ENCODE measurements at places on chromosomes 3 and 15. TPM values are rescaled to one million over a fixed set of nuclear protein-coding genes. Genes with fewer than 3 reads are reported as not detected.

DNA sequence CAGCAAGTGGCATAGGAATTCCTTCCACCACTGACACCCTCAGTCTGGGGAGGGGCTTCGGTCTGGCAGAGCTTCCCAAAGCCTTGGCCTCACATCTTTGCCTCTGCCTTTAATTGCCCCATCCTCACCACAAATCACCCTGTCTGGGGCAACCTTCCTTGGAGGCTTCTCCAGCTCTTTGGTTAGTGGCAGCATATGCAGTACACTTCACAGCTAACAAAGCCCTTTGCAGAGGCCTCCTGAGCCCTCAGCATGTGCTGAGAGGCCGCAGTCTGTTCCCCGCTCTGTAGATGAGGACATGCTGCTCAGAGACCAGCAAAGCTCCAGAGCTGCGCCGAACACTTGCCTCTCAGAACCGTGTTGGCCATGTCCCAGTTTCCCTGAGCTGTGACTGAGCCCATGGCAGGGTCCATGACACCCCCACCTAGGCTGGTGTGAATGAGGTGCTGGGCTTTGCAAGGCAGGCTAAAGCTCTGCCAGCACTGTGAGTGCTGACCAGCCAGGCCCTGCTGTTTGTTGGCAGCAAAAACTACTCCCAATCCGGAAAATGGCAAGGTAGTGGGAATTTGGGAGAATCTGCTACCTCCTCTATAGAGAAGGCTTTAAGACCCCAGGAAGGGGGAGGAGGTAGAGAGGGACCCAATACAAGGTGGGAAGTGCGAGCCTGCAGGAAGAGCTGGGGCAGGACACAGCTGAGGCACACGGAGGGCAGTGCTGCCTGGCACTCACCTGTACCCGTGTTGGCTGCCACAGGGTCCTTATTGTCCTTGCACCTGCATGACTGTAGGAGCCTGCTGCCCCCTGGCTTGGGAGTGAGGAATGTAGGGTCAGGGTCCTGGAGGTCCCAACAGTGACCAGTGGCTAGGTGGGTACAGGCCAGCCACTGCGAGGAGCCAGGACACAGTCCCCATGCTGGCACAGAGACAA, 8.4 kb upstream of the KLF15 start:
- H3K4me3 ChIP-seq = no peak overlapping the region
- no peaks in the 10 kb centered on the region for H3K4me1 ChIP-seq
- no peak for DNase-seq
- H3K36me3 ChIP-seq = no peaks in the 10 kb centered on the region
- H3K27ac ChIP-seq = no peak overlapping the region
- no peaks in the 10 kb centered on the region for H3K27me3 ChIP-seq

GRCh38 chr3:78174821-78175220, 1134.9 kb downstream of the ROBO2 start:
- DNase-seq = no peak
- H3K36me3 ChIP-seq = no peaks in the 10 kb centered on the region
- no peak overlapping the region for H3K27ac ChIP-seq

GRCh38 chr3:107025961-107026360, 351.3 kb upstream of the CCDC54 start:
- no peaks in the 10 kb centered on the region for H3K27me3 ChIP-seq
- H3K4me3 ChIP-seq = no peak overlapping the region
- DNase-seq = no peak
- H3K36me3 ChIP-seq = no peaks in the 10 kb centered on the region

- no peak for DNase-seq
- H3K27ac ChIP-seq = no peak overlapping the region
- no peaks in the 10 kb centered on the region for H3K4me1 ChIP-seq
- H3K36me3 ChIP-seq = no peaks in the 10 kb centered on the region
- no peaks in the 10 kb centered on the region for H3K27me3 ChIP-seq
Observed at GRCh38 chr3:167051421-167051820, 328.7 kb downstream of the ZBBX start.

- no peaks in the 10 kb centered on the region for H3K27me3 ChIP-seq
- no peak for DNase-seq
- H3K4me1 ChIP-seq = no peaks in the 10 kb centered on the region
- no peak overlapping the region for H3K27ac ChIP-seq
Observed at GRCh38 chr3:173653781-173654180, 256.2 kb downstream of the NLGN1 start.

GRCh38 chr3:135779590-135780235, 185.8 kb upstream of the PPP2R3A start:
- no peak for DNase-seq
- no peak overlapping the region for H3K4me3 ChIP-seq
- H3K27ac ChIP-seq = no peak overlapping the region
- H3K36me3 ChIP-seq = no peaks in the 10 kb centered on the region

DNA sequence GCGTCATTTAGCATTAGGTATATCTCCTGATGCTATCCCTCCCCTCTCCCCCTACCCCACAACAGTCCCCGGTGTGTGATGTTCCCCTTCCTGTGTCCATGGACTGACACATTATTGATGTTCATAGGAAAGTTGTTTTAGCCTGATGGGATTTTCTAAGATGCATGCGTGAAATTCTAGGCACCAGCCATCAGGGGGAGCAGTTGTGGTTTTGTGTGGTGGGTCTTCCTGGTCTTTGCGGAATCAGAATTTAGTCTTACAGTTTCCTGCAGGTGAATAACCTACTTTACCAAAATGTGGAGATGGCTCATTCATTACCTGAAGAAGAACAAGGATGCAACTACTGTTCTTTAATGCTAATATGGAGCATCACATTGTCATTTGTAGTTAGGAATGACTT, 455.0 kb upstream of the THBS1 start:
- peaks cover 14% of the 10 kb centered on the region for H3K4me1 ChIP-seq
- no peaks in the 10 kb centered on the region for H3K27me3 ChIP-seq
- no peak overlapping the region for H3K4me3 ChIP-seq

DNA sequence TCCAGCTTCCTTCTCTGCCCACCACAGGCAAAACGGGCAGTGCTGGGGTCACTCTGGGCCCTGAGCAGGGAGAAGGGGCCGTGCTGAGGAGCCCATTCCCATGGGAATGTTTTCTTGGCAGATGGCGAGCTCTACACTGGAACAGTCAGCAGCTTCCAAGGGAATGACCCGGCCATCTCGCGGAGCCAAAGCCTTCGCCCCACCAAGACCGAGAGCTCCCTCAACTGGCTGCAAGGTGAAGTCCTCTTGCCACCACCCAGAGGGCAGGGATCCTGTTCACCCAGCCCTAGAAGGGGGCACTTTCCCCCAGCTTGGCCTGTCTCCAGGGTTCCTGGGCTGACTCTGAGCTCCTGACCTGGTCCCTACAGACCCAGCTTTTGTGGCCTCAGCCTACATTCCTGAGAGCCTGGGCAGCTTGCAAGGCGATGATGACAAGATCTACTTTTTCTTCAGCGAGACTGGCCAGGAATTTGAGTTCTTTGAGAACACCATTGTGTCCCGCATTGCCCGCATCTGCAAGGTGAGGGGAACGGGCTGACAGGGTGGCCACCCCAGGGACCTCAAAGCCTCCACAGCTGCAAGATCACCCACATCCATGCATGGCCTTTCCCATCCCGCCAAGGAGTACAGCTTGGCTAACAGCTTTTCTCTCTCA, 12.4 kb downstream of the CIB1 start:
- DNase-seq = peak; percentile 88

- no peaks in the 10 kb centered on the region for H3K27me3 ChIP-seq
- no peak for DNase-seq
- H3K4me3 ChIP-seq = no peak overlapping the region
- no peaks in the 10 kb centered on the region for H3K4me1 ChIP-seq
- H3K27ac ChIP-seq = no peak overlapping the region
- no peaks in the 10 kb centered on the region for H3K36me3 ChIP-seq
Observed at GRCh38 chr3:14957925-14958324, 10.5 kb downstream of the NR2C2 start.

DNA sequence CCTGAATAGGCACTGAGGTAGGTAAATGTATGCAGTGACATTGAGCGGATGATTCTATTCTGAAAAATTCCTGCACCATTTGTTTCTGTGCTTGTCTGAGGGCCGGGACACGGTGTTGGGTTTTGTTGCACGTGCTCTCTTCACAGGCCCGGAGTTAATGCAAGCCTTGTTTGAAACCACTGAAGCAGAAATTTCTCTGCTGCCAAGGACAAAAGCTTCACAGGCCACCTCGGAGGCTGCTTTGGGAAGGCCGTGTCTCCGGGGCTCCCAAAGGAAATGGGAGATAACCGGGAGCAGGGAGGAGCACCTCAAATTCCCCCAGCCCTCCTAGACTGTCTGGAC, 179.4 kb downstream of the OPA1 start:
- no peaks in the 10 kb centered on the region for H3K4me1 ChIP-seq
- no peaks in the 10 kb centered on the region for H3K36me3 ChIP-seq
- H3K4me3 ChIP-seq = no peak overlapping the region
- H3K27ac ChIP-seq = no peak overlapping the region

DNA sequence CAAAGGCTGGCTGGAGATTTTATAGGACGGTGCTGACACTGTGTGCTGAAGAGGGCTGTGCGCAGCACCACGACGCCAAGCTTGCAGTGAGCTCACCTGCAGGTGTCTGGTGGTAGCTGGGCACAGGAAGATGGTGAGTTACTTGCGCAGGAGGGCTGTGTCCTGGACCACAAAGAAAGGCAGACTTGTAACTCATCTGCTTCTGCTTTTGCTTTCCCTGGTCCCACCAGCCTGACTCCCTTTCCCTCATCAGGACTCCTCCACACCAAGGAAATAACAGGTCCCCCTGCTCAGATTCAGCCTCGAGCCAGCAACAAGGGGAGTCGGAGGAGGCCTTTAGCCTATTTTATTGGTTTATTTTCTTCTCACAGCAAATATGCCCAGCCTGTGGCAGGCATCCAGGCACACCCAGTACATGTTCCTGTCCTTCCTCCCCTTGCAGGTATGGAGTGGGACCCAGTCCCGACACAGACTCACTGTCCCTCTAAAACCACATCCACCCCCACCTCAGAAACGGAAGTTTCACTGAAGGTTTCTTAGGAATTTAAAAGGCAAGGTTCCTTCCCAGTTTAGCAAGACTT, 35.6 kb upstream of the FLNB start:
- H3K36me3 ChIP-seq = no peaks in the 10 kb centered on the region
- no peak overlapping the region for H3K27ac ChIP-seq
- no peaks in the 10 kb centered on the region for H3K4me1 ChIP-seq
- no peak for DNase-seq
- no peak overlapping the region for H3K4me3 ChIP-seq

- no peak for DNase-seq
- peaks cover 11% of the 10 kb centered on the region for H3K4me1 ChIP-seq
- no peak overlapping the region for H3K4me3 ChIP-seq
Observed at GRCh38 chr15:71272932-71273331, 157.7 kb downstream of the THSD4 start.

DNA sequence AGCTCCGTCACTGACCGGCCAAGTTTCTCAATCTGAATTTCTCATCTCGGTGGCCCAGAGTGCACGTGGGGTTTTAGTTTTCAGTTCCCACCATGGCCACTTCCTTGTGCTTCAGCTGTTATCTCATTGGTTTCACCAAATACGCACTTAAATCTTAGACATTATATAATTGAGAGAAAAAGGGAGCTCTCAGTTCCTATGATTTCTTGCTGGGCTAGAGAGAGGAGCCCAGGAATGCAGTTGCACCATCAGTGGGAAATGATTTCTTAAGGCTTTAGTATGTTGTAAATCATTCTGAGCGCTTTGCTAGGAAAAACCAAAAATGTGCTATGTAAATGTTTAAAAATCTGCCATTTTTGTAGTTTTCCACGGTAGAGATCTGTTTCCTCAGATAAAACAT, 53.2 kb downstream of the OXNAD1 start:
- no peak overlapping the region for H3K4me3 ChIP-seq
- H3K27ac ChIP-seq = no peak overlapping the region
- no peaks in the 10 kb centered on the region for H3K27me3 ChIP-seq
- no peak for DNase-seq
- H3K36me3 ChIP-seq = peaks cover 69% of the 10 kb centered on the region

DNA sequence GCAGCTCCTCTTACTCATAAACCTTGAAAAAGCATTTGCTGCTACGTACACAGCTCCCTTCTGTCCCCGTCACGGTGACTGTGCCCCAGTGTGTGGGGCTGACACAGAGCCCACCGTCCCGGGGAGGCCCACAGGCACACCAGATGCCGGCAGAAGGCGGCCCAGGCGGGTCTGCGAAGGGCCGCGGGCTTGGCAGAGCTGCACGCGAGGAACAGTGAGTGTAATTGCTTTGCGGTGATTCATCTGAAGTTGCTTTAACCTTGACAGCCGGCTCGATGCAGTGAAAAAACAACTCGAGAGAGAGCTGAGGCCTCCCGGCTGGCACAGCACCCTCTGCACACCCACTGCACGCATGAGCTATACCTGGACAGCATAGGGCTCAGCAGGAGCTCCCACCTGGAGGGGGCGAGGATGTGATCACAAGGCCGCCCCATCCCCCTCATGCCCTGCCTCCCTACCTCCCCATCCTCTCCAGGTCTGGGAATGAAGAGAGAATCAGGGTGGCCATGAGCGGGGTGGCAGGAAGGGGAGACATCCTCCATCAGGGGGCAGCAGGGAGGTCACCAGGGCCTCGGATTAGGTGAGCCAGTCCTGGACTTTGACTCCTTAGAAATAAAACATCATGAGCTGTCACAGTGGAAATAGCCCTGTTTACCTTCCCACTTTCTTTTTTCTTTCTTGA, 172.7 kb downstream of the MEGF11 start:
- DNase-seq = no peak
- H3K27me3 ChIP-seq = no peaks in the 10 kb centered on the region
- H3K36me3 ChIP-seq = no peaks in the 10 kb centered on the region
- no peaks in the 10 kb centered on the region for H3K4me1 ChIP-seq
- H3K27ac ChIP-seq = no peak overlapping the region
- H3K4me3 ChIP-seq = peak overlapping the region; percentile 26

GRCh38 chr3:15181511-15181910, 24.5 kb upstream of the CAPN7 start:
- H3K36me3 ChIP-seq = no peaks in the 10 kb centered on the region
- no peaks in the 10 kb centered on the region for H3K27me3 ChIP-seq
- H3K27ac ChIP-seq = no peak overlapping the region
- no peak overlapping the region for H3K4me3 ChIP-seq
- DNase-seq = no peak

- H3K36me3 ChIP-seq = no peaks in the 10 kb centered on the region
- no peak for DNase-seq
- no peaks in the 10 kb centered on the region for H3K4me1 ChIP-seq
- no peaks in the 10 kb centered on the region for H3K27me3 ChIP-seq
- no peak overlapping the region for H3K4me3 ChIP-seq
- no peak overlapping the region for H3K27ac ChIP-seq
Observed at GRCh38 chr3:105108823-105109222, 257.9 kb upstream of the ALCAM start.

GRCh38 chr15:45314960-45315359, 62.9 kb downstream of the SLC28A2 start:
- no peaks in the 10 kb centered on the region for H3K27me3 ChIP-seq
- no peaks in the 10 kb centered on the region for H3K4me1 ChIP-seq
- H3K27ac ChIP-seq = no peak overlapping the region
- DNase-seq = no peak
- H3K4me3 ChIP-seq = no peak overlapping the region

Gene CYP1A1
- total RNA-seq = 10.3 TPM

Gene COL6A6
- not detected for total RNA-seq

Gene MEGF11
- not detected for total RNA-seq

Gene PRR20G
- not detected for total RNA-seq

Gene KIF15
- 0.64 TPM for total RNA-seq

Gene CYP8B1
- 0.43 TPM for total RNA-seq

Data from ascending aorta (tissue), 2 donors.